ENCODE measurements at places on chromosomes 7 and 10. TPM values are rescaled to one million over a fixed set of nuclear protein-coding genes. Genes with fewer than 3 reads are reported as not detected.

DNA sequence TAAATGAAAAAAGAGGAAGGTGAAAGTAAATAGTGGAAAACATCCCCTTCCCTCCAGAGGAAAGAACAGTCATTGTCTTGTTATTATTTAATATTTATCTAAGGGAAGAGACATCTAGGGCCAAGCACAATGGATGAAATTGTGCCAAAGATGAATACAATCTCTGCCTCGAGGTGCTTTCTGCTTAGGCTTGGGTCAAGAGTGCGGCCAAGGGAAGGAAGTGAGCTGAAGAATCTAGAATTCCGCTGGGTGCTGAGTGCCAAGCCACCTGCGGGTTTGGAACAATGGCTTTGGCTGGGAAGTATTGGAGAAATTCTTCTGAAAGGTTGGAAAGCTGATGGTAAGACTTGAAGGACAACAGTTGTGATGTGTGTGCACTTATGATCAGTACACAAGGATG lies 531.3 kb upstream of the FZD8 start:
- DNase-seq = no peak

- DNase-seq = no peak
Observed at GRCh38 chr10:52703451-52703850, 69.1 kb downstream of the MBL2 start.

DNA sequence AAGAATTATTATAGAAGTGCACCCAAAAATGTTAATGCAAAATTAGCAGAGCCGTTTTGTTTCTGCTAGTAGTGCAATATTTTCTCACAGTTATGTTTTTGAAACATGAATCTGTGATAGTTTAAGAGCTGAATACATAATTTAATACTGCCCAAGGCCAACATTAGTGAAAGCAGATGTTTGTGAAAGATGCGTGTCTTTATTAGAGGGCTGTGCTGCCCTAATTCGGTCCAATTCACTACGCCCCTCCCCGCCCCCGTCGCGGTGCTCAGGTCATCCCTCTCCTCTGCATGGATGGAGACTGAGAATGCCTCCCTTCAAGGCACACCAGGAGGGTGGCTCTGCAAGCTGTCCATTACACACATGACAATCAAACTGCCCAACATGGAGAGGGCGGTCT lies 172.0 kb downstream of the TEX36 start:
- DNase-seq = no peak

DNA sequence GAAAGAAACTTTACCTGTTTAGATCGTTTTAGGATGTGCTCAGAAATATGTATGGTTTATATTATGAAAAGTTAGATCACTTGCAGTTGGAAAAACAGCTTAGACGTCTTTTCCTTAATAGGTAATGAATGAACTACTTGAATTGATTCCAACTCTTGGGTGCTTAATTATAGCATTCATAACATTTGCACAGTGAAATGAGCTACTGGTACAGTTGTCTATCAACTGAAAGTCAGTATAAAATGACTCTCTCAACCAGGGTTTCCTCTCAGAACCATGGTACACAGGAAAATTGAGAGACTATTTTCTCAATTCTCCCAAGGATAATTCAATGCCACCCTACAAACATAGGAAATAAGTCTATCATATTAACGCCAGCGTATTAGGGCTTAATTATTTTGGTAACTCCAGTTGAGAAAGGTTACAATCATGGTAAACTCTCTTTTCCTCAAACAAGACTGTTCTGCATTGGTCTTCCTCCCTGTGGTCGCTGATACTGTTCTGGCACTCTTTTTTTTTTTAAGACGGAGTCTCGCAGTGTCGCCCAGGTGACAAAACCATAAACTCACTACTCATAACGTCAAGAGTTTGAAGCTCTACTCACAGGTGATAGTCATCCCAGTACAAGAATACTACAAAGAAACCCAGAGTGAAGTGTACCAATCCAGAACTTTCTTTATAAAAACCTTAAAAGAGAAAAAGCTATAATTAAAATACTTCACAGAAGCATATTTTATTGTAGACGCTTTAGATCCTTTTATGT lies 2.0 kb downstream of the ANLN start:
- DNase-seq = no peak

DNA sequence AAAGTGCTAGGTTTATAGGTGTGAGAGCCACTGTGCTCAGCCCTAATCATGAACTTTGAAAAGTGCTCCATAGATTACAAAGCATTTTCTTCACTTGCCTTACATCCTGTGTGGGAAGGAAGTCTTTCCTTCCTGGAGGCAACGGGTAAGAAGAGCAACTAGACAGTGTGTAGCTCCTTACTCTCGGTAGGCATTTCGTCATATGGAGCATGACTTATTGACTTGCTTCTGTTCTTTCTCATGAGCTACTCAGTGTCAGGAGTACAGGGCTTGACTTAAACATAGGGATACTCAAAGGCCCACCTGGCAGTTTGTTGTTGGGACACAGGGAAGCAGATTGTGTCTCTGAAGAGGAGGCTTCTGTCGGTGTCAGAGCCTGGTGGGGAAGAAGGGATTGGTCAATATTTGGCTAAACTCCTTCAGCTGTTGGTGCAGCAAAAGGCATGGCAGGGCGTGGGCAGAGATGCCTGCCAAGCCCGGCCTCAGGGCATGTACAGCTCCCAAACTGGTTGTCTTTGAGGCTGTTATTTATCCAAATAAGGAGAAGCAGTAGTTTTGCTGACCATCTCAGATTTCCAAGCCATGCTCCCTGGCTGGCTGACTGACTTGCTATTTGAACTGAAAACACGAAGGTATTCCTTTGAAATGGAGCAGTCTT lies 248.9 kb downstream of the KIAA1217 start:
- DNase-seq = no peak

- no peak for DNase-seq
Observed at GRCh38 chr10:95469676-95470075, 91.5 kb downstream of the SORBS1 start.

- DNase-seq = no peak
Observed at GRCh38 chr10:7561985-7562384, 104.8 kb downstream of the ITIH5 start.

- no peak for DNase-seq
Observed at GRCh38 chr10:5064656-5065055, 29.6 kb upstream of the AKR1C3 start.

DNA sequence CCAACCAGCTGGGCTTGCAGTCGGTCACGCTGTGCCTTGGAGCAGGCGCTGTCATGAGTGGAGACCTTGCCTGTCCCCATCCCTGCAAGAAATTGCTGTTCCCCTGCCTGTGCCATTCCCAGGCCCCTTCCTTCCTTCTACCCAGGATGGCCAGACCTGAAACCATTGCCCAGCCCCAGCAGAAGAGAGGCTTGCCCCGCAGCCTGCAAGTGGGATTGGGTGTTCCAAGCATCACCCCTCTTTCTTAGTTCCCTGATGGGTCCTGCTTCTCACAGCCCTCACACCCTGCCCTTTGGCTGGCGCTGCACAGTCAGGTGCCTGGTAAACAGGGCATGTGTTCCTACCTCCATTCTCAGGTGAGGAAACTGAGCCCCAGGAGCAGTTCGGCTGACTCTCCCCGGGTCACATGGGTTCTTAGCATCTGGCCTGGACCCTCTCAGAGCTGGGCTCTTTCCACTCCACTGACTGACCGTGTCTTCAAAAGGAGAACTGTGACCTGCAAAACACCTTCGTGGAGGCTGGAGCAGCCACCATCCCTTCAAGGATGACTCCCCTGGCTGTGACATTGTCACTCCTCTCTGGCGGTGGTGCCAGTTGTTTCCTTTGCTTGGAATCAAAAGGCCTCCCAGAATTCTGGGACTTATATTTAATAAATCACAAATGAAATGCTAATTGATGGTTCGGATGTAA lies 41.9 kb upstream of the PDCD4 start:
- DNase-seq = no peak

- DNase-seq = no peak
Observed at GRCh38 chr7:18890885-18891621, 226.4 kb downstream of the TWIST1 start.

Gene SUN3
- not detected for total RNA-seq

Gene CLRN3
- total RNA-seq = 155 TPM

Gene TMEM225B
- 0.45 TPM for total RNA-seq

Gene SEMA3E
- total RNA-seq = 1.4 TPM
